ENCODE measurements at places on chromosomes 3 and 15. TPM values are rescaled to one million over a fixed set of nuclear protein-coding genes. Genes with fewer than 3 reads are reported as not detected.

The CHDH gene
- total RNA-seq, result 1.4 TPM

The CTXN2 gene
- 0.16 TPM for total RNA-seq

The PRSS50 gene
- total RNA-seq, result 0.31 TPM

The FAM107A gene
- total RNA-seq, result 24.8 TPM

The DCBLD2 gene
- 28.5 TPM for total RNA-seq

The HTR3E gene
- total RNA-seq, result not detected

The KPNA1 gene
- 49.0 TPM for total RNA-seq

The PLD1 gene
- total RNA-seq, result 6.6 TPM

The ZNF197 gene
- 66.0 TPM for total RNA-seq

The KNSTRN gene
- total RNA-seq, result 17.8 TPM

The SOX14 gene
- not detected for total RNA-seq

The MUSTN1 gene
- total RNA-seq, result not detected

The LEKR1 gene
- total RNA-seq, result 0.78 TPM

The GOLGA6D gene
- not detected for total RNA-seq

The ARGFX gene
- not detected for total RNA-seq

The FBXL22 gene
- total RNA-seq, result 0.47 TPM

The SAXO2 gene
- total RNA-seq, result 4.1 TPM

The COPB2 gene
- 86.3 TPM for total RNA-seq

The FILIP1L gene
- 1.2 TPM for total RNA-seq

The CPN2 gene
- total RNA-seq, result not detected

The IL5RA gene
- total RNA-seq, result 0.78 TPM

The CADPS gene
- total RNA-seq, result 206 TPM

The ACKR2 gene
- total RNA-seq, result 0.16 TPM

The PLA2G4E gene
- not detected for total RNA-seq

The IQCF5 gene
- not detected for total RNA-seq

The GCNT3 gene
- total RNA-seq, result not detected

The HDDC3 gene
- total RNA-seq, result 11.7 TPM

The OR4F15 gene
- not detected for total RNA-seq

The RYR3 gene
- 15.4 TPM for total RNA-seq

The SLC9C1 gene
- total RNA-seq, result under 0.01 TPM

The SAMD7 gene
- total RNA-seq, result not detected

The LIPH gene
- total RNA-seq, result not detected

The CDAN1 gene
- total RNA-seq, result 10.9 TPM

The CCR9 gene
- 0.16 TPM for total RNA-seq

The PLEKHO2 gene
- 6.7 TPM for total RNA-seq

The ROBO1 gene
- 156 TPM for total RNA-seq

The GDPGP1 gene
- 9.7 TPM for total RNA-seq

The NR1I2 gene
- 0.16 TPM for total RNA-seq

The LRRC15 gene
- not detected for total RNA-seq
